Stimulated activated CD8-positive, alpha-beta memory T cell treated with anti-CD3 and anti-CD28 coated beads, Interleukin-4, amount 100 ng/mL, for 48 hours (primary cell): ENCODE measurements at places on chromosomes 6 and 20.
A peak's percentile ranks its signal among the peaks of the same experiment; 100 is the strongest.

DNA sequence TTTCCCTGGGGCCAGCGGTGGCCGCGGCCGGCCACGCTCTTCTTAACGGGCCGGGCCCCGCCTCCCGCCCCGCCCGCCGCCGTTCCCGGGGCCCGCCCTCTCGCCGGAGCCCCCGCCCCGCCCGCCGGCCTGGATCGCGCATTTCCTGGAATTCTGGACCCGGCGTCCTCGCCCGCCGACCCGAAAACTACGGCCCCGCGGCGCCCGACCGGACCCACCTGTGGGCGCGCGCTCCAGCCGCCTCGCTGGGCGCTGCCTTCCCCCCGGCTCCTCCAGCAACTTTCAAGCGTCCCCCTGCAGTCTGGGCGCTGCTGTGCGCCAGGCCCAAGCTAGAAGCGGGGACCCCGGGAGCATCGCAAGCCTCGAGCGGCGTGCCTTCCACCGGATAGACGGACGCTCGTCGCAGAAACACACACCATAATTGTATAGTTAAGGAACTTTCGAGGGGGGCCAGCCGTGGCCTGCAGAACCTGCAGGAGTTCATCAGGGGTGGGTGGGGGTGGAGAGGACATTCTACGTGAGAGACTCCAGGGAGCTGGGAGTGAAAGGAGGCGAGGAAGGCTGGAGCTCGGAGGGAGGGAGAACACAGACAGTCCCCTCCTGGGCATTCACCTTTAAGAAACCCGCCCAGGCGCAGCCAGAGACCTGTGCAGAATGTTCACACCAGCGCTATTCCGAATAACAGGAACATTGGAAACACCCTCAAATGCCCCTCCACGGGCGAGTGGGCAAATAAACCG, at the start of gene ADA:
TSS of gene ADA (minus strand) at position 16 of the 740 bp plus-strand sequence. CDS start 92 bp downstream, outside the sequence.
- peak; percentile 62 for DNase-seq

DNA sequence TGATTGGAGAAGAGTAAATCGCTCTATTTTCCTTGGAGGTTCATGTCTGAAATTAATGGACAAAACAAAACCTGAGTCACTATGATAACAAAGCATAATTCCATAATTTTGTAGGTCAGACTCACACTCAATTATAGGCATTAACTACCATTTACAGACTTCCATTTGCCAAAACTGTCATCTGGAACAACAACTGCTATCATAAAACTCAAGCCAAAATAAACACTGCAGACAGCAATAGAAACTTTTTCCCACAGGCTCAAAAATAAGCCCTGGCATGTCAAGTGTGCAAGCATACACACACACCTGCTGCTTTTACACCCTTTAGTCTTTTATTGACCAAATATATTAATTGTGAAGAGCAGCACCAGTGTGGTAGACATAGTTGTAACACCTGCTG, 7.1 kb downstream of the MRPS10 start:
- DNase-seq = no peak

DNA sequence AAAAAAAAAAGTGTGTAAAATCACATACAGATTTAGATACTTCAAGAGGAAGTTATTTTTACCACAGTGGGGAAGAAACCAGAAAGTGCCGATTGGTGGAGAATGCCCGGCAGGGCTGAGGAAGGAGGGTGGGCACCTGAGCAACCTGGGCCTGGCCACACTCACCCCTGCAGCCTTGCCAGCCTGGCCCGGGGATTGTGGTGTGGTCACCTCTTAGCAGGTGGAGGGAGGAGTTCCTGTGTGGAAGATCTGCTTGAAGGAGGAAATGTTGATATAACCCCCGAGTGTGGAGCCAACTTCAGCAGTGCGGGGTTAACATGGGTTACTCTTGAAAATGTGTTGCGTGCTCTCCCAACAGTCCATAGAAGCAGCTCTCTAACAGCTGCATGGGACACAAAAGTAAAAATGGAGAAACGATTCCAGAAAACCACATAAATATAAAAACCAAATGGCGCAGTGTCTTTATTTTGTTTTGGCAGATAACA, 14.7 kb downstream of the UST start:
- peak; percentile 52 for DNase-seq

GRCh38 chr20:35342154-35342769, 50.0 kb upstream of the FAM83C start:
- no peak for DNase-seq

DNA sequence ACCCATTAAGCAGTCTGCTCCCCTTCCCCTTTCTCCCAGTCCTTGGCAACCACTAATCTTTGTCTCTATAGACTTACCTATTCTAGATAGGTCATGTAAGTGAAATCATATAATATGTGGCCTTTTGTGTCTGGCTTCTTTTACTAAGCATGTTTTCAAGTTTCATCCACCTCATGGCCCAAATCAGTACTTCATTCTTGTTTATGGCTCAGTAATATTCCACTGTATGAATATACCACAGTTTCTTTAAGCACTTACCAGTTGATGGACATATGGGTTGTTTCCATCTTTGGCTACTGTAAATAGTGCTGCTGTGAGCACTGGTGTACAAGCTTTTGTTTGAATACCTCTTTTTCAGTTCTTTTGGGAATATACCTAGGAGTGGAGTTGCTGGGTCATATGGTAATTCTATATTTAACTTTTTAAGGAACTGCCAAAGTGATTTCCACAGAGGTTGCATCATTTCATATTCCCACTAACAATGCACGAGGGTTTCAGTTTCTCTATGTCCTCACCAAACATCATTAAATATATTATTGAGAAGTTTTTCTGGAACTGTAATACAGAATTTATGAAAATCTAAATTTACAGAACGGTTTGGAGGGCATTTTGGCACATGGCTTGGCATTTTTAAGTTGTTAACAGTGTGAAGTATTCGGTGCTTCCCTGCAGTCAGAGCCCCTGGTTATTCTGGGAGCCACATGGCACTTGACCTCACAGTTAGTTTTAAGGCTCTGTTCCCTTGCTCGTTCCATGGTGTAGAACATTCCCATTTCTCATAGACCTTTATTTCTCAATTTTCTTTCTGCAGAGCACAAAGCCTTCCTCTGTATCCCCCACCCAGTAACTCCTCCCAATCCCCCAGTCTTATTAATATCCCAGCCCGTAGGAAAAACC, 27.0 kb upstream of the DTNBP1 start:
- no peak for DNase-seq

DNA sequence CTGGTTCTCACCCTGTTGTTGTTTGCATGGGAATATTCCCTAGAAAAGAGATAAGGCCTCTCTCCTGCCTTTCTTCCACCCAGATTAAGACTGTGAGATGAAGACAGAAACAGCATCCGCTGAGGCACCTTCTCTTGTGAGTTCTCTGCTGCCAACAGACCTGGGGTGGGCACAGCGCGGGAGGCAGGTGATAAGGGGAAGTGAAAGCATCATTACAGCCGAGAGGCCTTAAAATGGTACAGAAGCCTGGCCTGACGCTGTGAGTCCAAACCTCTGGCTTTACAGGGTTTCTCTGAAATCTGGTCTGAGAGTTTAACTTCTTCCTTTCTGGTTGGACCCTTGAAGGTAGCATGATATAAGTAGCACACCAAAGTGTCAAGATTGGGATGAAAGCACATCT, 21.0 kb upstream of the IYD start:
- no peak for DNase-seq

- no peak for DNase-seq
Observed at GRCh38 chr6:88499436-88499835, 333.3 kb upstream of the CNR1 start.

DNA sequence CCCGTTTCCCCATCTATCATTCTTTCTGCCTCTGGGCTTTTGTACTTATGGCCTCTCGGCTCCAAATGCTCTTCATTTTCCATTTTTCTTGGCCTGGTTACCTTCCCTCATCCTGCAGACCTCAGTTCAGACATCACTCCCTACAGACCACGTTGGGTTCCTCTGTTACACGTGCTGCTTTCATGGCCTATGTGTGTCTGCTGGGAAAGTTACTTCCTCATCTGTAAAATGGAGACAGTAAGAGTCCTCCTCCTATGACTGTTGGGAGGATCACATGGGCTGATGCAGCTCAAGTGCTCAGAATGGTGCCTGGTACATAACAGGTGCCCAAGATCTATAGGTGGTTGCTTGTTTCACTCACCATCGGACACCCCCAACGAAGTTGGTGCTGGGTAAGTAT, 13.5 kb downstream of the KCNK17 start:
- DNase-seq = no peak

DNA sequence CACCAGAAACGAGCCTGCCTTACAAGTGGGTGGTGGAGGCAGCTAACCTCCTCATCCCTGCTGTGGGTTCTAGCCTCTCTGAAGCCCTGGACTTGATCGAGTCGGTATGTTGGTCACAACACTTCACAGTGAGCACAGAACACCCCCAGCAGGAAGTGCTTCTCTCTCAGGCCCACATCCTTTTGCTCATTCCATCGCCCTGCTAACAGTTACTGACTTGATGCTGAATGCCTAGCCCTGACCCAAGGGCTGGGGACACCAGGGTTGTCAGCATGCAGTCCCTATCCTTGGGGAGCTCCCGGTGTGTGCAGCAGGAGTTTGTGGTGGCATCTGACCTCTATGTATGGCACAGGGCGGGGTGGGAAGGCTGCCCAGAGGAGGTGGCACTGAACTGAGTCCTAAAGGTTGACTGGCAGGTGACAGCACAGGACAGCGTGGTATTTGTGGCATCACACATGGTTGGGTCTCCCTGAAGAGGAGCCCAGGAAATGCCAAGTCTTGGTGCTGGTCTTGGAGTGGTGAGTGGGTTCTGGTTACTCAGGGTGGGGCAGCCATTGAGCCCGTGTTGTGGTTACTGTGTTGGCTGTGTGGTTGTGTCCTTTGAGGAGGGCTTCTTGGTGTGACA, 26.7 kb downstream of the GTSF1L start:
- DNase-seq = no peak

DNA sequence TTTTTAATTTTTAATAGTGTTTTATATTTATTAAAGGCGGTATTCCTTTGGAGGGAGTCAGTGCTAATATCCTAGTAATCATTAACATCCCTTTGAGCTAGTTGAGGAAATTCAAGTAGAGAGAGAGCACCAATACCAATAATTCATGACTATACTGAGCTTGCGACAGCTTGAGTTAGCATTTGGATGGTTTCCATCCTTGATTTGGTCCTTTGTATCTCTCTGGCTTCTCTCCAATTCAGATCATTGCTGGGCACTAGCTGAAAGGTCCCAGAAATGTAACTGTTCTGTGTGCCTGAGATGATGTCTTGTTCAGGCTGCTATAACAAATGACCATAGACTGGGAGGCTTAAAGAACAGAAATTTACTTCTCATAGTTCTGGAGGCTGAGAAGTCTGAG, 77.0 kb downstream of the RNF144B start:
- no peak for DNase-seq

- DNase-seq = no peak
Observed at GRCh38 chr6:136775548-136775947, 16.7 kb downstream of the MAP3K5 start.

GRCh38 chr6:148351309-148351708, 8.7 kb downstream of the SASH1 start:
- DNase-seq = no peak

DNA sequence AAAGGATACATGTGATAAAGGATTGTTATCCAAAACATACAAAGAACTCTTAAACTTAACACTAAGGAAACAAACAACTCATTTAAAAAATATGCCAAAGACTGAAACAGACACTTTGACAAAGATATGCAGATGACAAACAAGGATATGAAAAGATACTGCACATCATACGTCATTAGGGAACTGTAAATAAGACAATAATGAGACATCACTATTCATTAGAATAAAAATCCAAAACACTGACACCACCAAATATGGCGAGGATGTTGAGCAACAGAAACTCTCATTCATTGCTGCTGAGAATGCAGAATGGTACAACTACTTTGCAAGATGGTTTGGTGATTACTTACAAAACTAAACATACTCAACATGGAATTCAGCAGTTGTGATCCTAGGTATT, 156.5 kb upstream of the FOXA2 start:
- DNase-seq = no peak

- no peak for DNase-seq
Observed at GRCh38 chr6:124869416-124869815, 92.8 kb upstream of the RNF217 start.

DNA sequence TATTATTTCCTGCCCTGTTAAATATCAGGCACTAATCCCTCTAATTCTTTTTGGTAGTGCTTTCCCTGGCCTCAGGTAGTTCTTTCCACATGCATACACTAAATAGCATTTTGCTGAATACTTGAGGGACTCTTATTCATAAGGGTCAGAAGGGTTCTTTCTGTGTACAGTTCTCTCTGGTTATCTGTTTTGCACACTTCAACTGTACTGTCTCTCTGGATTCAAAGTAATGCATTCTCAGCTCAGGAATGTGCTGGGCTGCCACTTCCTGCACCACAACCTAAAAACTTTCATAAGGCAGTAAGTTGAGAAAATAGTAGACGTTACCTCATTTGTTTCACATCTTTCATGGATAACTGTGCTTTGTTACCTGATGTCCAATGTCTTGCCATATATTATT, 32.1 kb downstream of the C6orf141 start:
- no peak for DNase-seq

DNA sequence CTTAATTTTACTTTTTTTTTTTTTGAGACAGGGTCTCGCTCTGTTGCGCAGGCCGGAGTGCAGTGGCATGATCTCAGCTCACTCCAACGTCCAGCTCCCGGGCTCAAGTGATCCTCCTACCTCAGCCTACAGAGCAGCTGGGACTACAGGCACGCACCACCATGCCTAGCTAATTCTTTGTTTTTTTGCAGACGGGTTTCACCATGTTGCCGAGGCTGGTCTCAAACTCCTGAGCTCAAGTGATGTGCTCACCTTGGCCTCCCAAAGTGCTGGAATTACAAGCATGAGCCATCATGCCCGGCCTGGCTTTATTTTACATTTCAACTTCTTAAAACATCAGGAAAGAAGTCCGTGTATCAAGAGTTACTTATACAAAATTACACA, 5.7 kb downstream of the OSER1 start:
- DNase-seq = no peak

GRCh38 chr20:7437311-7437710, 502.9 kb downstream of the HAO1 start:
- no peak for DNase-seq

- no peak for DNase-seq
Observed at GRCh38 chr20:62309947-62310756, 7.4 kb downstream of the ADRM1 start.

DNA sequence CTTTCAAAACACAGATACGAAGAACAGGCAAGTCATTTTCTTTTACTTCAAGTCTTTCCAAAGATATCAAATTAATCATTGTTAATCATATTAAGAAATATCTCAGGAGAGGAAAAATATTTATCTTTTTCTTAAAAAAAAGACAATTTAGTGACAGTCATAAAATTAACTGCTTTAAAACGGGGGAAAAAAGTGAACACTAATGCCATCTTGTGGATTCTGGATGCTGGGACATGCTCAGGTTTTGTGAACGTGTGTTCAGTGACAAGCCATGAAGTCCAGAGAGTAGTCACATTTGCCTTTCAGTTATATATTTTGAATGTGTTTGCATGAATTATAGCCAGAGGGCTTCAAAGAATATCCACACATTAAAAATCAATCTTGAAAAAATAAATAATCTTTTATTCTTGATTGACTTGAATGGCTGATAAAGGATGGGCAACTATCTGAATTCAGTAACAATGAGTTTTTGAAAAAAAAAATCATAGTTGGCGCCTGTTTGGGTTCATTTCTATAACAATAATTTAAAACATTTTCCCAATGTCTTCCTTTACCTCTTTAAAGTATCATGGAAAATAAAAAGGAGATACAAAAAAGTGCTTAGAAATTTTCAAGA, 74.7 kb upstream of the NOX3 start:
- no peak for DNase-seq
